ENCODE measurements at places on chromosomes 11 and 22.

DNA sequence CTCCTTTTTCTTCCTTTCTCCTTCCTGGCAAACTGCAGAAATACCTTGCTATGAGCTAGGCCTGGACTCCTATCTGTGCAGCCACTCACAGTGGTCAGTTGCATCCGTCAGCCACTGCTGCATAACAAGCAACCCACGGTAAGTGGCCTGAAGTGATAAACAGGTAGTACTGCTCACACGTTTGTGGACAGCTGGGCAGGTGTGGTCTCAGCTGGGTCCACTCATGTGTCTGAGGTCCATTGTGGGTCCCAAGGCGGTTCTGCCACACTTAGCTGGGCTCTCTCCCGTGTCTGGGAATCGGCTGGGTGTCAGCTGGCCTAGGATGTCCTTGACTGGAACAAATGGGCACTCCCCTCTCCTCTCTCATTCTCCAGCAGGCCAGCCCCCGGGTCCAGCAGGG is 109.3 kb downstream of the BRD1 start:
- no peak for DNase-seq

DNA sequence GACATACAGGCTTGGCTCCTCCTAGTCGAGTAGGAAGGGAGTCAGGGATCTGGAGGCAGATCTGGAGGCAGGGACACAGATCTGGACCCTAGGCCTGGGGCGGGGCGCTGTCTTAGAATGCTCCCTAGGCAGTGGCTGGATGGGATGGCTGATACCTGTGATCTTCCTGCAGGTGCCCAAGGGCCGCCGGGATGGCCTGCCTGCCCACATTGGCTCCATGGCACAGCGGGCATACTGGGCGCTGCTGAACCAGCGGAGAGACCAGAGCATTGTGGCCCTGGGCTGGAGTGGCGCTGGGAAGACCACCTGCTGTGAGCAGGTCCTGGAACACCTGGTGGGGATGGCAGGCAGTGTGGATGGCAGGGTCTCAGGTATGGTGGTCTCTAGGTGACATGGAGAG is 35.4 kb downstream of the MYO18B start:
- no peak for DNase-seq

GRCh38 chr11:123062892-123063825 is 1.2 kb upstream of the HSPA8 start:
- peak; percentile 38 for DNase-seq

DNA sequence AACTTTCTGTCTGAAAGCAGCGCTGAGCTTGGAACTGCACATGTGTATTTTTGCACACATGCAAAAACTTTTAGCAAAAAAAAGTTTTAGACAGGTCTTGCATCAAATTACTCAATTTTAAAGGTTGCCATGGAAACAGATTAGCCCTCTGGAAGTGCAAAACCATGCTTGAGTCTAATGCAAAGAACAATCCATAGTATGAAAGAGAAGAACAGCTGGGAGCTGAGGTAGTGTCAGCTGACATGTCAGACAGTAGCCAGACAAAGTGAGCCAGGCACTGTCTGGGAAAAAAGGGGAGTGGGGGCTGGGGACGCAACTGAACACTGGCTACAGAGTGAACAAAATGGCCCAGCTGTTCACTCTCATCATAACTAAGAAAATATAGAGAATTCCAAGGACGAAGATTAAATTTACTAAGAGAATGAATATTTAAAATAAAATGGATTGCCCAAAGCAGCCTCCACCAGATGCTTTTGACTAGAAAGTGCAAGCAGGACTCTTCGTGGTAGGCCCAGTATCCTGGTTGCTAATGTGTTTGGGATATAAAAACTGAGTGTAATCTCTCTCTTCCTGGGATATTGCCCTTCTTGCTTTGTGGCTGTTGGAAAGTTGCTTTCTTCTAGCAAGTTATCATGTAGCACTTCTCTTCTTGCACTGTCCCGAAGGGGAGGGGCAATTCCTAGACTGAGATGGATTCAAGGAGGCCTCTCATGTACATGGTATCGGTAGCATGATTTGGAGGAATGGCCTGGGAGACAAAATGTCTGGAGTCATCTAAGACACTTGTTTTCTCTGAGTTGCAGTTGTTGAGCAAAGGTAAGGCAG is 434.1 kb upstream of the FAT3 start:
- DNase-seq = no peak

- DNase-seq = no peak
Measured at GRCh38 chr22:30668386-30668710, 673 bp upstream of the DUSP18 start.

GRCh38 chr22:47195484-47196165 is 433.2 kb downstream of the TBC1D22A start:
- DNase-seq = no peak

DNA sequence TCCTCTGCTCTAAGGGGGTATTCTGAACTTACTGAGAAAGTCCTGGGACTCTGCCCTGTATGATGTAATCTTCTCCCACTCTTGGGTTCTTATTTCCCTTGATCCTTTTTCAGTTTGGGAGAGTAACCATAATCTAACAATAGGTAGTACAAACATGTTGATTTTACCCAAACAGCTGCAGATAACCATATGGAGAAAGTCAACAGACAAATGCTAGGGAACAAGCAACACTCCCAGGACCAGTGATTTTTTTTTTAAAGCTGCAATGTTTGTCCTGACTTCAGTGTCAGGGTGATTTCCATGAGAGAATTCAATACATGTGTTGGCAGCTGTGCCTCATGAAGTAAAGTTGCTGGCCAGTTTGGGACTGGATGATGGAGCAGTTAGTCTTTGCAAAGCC is 156.5 kb downstream of the FCHSD2 start:
- no peak for DNase-seq

GRCh38 chr22:19802001-19802893 is 41.7 kb downstream of the TBX1 start:
- DNase-seq = no peak

DNA sequence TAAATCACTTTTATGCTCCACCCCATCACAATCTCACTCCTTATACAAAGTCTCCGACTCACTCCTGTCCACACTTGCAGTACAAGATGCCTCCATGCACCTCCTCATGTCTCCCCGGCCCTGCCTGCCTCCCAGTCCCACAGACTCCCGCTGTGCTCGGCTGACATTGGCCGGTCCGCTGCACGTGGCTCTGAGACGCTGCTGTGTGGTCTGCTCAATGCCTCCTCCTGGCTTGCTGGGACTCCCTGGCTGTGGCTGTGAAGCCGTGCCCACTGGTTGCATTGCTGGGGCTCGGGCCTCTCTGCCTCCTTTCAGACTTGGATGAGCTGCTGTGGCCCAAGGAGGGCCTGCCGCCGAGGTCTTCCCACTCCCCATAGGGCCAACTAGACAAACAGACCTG is 224.0 kb upstream of the B3GAT1 start:
- peak; percentile 8 for DNase-seq

- no peak for DNase-seq
Measured at GRCh38 chr11:97290464-97291041, 900.7 kb downstream of the JRKL start.

GRCh38 chr11:57868491-57868890 is 106.9 kb downstream of the CTNND1 start:
- no peak for DNase-seq

DNA sequence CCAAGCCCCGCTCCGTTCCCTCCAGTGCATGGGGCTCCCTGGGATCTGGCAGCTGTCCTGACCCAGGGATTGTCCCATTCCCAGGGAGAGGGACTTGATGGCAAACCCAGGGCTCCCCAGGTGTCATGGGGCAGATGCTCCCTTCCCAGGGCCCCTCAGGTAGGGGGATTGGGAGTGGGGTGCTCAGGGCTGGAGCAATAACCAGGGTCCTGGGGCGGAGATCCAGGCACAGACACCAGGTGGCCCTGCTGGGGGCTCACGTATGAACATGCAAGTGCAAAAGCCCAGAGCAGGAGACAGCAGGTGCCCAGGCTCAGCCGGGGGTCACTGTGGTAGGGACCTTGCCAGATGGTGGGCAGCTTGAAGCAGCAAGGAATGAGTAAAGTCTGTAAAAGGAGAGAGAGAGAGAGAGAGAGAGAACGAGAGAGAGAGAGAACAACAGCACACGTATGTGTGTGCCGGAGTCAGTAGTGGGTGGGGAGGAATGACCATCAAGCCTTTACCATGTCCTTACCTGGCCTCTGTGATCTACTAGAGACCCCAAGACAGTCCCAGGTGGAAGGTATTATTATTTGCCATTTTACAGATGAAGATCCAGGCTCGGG is 19.3 kb upstream of the MPPED1 start:
- DNase-seq = no peak

- DNase-seq = no peak
Measured at GRCh38 chr11:84780689-84781293, 846.4 kb downstream of the DLG2 start.

DNA sequence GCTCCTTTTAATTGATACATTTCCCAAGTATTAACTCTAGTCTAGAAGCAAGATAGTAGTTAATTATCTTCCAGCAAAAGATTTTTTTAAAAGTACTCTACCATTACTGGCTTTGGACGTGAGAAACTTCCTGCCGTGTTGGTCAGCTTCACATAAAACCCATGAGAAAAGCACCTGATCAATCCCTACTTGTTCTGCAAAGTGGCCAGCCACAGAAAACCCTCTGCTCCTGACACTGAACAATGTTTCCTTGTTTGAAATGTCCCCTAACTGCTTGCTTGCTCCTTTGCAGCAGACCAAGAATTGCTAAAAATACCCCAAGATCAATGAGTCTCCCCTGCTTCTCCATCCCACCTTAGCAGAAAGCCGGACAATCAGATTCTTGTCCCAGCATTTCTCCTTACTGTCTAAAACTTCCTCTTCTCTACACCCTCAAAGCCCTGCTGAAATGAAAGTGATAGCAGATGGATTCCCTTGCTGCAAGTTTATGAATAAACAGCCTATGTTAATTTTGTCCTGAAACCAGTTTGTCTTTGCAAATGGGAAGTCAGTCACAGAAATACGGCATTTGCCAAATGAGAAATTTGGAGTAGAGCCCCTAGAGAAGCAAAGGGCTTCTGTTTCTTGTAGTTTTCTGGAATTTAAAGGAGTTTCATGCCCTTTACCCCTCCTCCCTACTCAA is 207.1 kb upstream of the ARHGAP20 start:
- no peak for DNase-seq

GRCh38 chr11:106765469-106766258 is 252.6 kb downstream of the GUCY1A2 start:
- no peak for DNase-seq

DNA sequence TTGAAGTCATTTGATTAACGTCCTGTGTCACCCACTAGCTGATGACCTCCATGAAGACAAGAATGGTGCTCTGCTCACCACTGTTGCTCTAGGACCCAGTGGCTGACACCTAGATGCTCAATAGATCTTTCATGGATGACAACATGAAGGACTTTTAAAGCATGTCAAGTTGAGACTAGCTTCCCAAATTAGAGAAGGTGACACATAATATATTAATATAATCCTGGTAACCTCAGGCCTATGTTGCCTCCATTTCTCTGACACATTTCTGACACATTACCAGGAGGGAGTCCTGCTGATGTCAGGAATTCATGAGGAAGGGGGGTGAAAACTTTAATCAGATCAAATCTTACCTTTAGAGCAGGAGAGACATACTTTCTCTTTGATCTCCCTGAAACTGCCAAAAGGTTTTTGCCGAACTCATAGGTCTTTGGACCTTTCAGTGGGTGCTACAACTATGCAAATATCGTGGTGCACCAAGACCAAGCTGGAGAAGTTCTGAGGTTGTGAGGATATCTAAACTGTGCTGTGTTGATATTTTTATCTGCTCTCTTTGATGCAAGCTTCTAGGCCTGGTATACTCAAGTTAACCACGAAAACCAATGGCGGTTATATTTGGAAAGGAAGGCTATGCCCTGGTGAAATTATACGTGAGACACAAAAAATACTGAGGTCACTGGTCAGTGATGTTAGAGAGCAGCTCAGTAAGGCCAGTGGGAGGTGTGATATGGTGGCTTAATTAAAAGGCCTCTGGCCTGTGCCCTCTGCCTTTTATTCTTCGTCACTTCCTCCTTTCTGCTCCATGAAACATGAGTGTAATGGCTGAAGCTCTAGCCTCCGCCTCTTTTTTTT is 13.2 kb upstream of the AMPD3 start:
- DNase-seq = no peak

- peak; percentile 55 for DNase-seq
Measured at GRCh38 chr11:12893787-12894672, 115.1 kb upstream of the RASSF10 start.

GRCh38 chr11:77672264-77672663 is 34.7 kb upstream of the CLNS1A start:
- DNase-seq = no peak

GRCh38 chr11:1349327-1350041 is 40.1 kb upstream of the TOLLIP start:
- DNase-seq = no peak

GRCh38 chr11:111833524-111833923 is 37.9 kb downstream of the ALG9 start:
- DNase-seq = no peak

- no peak for DNase-seq
Measured at GRCh38 chr11:9868641-9869040, 204.8 kb downstream of the SWAP70 start.

DNA sequence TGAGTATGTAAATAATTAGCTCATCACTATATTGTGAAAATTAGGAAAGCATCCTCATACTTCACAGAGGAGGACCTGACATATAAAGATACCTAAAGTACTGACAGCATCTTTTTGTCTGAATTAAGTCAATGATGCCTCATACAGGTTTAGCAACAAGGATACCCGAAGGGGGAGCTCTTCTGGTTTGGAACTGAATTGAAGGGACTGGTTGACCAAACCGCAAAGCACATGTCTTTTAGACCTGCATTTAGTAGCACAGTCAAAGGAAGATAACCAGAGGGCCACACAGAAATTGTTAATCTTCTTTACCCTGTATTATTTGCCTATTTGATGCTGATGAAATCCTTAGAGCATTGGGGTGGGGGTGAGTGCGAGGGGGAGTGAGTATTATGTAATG is 12.9 kb upstream of the WT1 start:
- DNase-seq = no peak

DNA sequence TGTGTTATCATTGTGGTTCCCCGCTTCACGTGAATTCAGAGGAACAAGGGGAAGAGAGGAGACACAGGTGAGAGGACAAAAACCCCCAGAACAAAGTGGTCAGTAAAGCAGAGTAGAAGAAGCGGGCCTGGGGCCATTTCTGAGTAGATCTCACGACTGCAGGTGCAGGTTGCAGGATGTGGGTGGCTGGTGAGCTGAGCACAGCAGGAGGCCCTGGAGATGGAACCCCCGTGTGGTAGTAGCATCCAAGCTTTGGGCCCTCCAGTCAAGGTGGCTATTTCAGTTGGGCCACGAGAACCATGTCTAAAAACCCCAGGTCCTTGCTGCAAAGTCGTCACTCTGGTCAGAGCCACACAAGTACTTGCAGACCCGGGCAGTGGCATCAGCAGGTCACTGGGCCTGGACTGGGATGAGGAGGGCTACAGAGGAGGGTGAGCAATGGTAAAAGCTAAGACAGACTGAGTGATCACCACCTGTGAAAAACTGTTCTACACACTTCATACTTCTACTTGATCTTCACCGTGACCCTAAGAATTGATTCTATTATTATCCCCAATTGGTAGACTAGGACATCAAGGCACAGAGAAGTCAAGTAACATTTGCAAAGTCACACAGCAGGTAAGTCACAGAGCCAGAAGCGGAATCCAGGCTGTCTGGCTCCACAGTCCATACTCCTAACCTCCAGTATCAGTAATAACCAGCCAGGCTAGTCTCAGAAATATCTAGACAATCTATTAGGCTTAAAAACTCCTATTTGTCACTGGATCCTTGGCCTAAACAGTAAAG is 43.8 kb downstream of the SLC1A2 start:
- no peak for DNase-seq

- DNase-seq = no peak
Measured at GRCh38 chr11:27263046-27263445, 100.0 kb downstream of the CCDC34 start.

- no peak for DNase-seq
Measured at GRCh38 chr11:390175-390574, 3.8 kb upstream of the PKP3 start.

GRCh38 chr22:39292561-39293074 is 26.8 kb downstream of the RPL3 start:
- no peak for DNase-seq
